ENCODE measurements at places on chromosomes 7 and 10. TPM values are rescaled to one million over a fixed set of nuclear protein-coding genes. Genes with fewer than 3 reads are reported as not detected.

The TUBAL3 gene
- total RNA-seq = not detected

The PDIA4 gene
- 226 TPM for total RNA-seq

The MYL10 gene
- total RNA-seq = not detected

The FOXI2 gene
- not detected for total RNA-seq

The DNAJC12 gene
- total RNA-seq = 2.7 TPM

The IKZF1 gene
- not detected for total RNA-seq

The ACTR3C gene
- total RNA-seq = 0.20 TPM

The FKBP14 gene
- total RNA-seq = 21.3 TPM

The FOXP2 gene
- 11.8 TPM for total RNA-seq

The CREB5 gene
- total RNA-seq = 34.8 TPM

The SNX10 gene
- total RNA-seq = 0.20 TPM

The NRAP gene
- not detected for total RNA-seq

The PKD1L1 gene
- under 0.01 TPM for total RNA-seq

The NPTX2 gene
- total RNA-seq = under 0.01 TPM

The PNLIPRP1 gene
- not detected for total RNA-seq

The SPDYE9 gene
- not detected for total RNA-seq

The MALSU1 gene
- 60.3 TPM for total RNA-seq

The CYP2E1 gene
- under 0.01 TPM for total RNA-seq

The EPHB6 gene
- total RNA-seq = 3.1 TPM

The PSMA2 gene
- 76.4 TPM for total RNA-seq

The SAP25 gene
- not detected for total RNA-seq

The LRIT1 gene
- total RNA-seq = not detected

The KEL gene
- total RNA-seq = not detected

The NUP42 gene
- total RNA-seq = 20.6 TPM

The COL17A1 gene
- 0.20 TPM for total RNA-seq

The FKBP6 gene
- not detected for total RNA-seq

The GRM8 gene
- not detected for total RNA-seq

The GDF10 gene
- not detected for total RNA-seq

The CDC14C gene
- total RNA-seq = not detected

The MALRD1 gene
- 0.20 TPM for total RNA-seq

The WDFY4 gene
- not detected for total RNA-seq

The CALHM1 gene
- not detected for total RNA-seq

The KLF14 gene
- total RNA-seq = 0.37 TPM

The SFTPA2 gene
- total RNA-seq = not detected

The GDF2 gene
- not detected for total RNA-seq

The LRRN3 gene
- 0.37 TPM for total RNA-seq

The TSPAN15 gene
- 0.73 TPM for total RNA-seq

The CUBN gene
- 2.9 TPM for total RNA-seq

The FXYD4 gene
- not detected for total RNA-seq

The LRRC18 gene
- total RNA-seq = not detected

The ARHGAP22 gene
- 87.6 TPM for total RNA-seq

The MPP7 gene
- total RNA-seq = under 0.01 TPM
